Activated naive CD4-positive, alpha-beta T cell treated with anti-CD3 and anti-CD28 coated beads for 36 hours (primary cell): ENCODE measurements at places on chromosomes 12 and 14.

DNA sequence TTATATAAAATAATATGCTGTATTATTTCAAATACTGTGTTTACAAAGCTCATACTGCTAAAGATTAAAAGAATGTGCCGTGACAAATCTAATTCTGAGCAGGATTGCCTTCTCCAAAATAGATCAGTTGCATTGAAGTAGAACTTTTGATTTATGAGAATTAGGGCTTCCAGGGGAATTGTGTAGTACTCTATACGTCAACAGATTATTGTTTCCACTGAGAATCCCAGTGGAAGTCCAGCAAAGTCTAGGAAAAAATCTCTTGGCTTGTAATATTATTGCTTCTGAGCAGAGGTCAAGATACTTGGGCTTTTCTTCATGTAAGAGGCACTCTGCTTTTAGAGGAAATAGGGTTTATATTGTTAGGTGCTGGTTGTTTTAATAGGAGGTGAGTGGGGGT, 133.9 kb downstream of the TRHDE start:
- DNase-seq: no peak

- DNase-seq: no peak
These were observed 21.4 kb upstream of the CLMN start for GRCh38 chr14:95341115-95341514.

- DNase-seq: no peak
These were observed 151.6 kb downstream of the SYT1 start for GRCh38 chr12:79016181-79016580.

GRCh38 chr14:58782011-58782410, 144.2 kb downstream of the DACT1 start:
- DNase-seq: no peak

- DNase-seq: no peak
These were observed 120.3 kb upstream of the SLC38A4 start for GRCh38 chr12:46946137-46946536.

- no peak for DNase-seq
These were observed 31.1 kb downstream of the GPHN start for GRCh38 chr14:66539034-66539433.

GRCh38 chr12:19080918-19081317, 48.6 kb upstream of the PLEKHA5 start:
- no peak for DNase-seq

DNA sequence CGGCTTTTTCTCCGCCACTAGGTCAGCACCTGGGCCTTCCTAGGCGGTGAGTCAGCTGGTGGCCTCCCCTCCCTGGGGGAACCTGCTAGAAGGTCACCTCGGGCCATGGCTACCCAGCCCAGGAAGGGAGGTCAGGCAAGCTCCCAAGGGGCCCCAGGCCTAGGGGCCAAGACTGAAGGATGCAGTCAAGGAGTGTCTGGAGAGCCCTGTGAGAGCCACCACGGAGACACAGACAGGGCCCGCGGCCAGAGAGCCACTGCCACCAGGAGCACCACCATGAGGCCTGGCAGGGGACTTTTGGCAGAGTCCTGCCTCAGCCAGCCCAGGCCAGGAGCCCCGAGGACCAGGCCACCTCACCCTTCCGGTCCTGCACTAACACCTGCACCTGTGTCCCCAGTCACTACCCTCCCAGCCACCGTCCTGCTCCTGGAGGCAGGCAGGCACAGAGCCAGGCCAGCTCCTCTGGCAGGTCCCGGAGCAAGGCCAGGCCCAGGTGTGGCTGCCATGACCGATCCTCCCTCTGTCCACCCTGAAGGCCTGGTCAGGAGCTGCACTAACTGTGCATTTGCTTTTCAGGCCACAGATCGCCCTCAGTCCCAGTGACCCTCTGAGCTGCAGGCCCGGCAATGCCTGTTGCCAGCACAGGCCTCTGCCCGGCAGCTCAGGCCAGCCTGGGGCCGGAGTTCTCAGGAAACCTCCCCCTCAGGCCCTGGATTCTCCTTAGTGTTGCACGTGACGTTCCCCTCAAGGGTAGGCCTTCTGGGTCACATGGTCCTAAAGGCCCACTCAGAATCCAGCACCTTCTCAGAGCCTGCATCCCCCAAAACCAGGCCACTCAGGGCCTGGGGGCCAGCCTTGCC, 6.9 kb downstream of the PHETA1 start:
- DNase-seq: no peak

GRCh38 chr14:37081856-37082255, 90.5 kb downstream of the SLC25A21 start:
- no peak for DNase-seq

GRCh38 chr14:89891055-89891454, 63.5 kb downstream of the EFCAB11 start:
- no peak for DNase-seq
